ENCODE measurements at places on chromosomes 1 and 21.

DNA sequence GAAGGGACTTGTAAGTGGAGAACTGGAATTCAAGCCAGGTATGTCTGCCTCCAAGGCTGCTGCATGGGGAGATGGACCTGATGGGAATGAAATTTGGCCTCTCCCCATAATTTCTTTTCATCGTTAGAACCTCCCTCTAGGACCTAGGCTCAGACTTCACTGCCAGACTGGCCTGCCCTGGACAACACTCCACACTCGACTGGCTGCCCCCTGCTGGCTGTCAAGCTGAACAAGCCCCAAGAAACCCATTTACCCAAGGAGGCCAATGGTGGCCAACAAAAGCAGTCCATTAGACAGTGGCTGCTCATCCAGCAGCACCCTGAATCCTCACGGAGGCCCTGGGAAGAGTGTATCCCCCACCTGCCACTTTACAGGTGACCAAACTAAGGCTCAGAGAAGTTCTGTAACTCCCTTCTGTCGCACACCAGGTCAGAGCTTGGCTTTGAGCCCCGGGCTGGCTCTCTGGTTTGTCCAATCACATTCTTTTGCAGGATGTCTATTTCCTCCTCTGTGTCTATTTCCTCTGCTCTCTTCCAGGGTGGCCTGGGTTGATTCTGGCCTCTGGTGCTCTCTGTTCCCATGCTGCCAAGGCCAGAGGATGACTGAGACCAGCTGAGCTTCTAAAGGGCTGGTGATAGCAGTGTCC lies 3.8 kb downstream of the RNF186 start:
- DNase-seq, result no peak

GRCh38 chr21:39599191-39599970 lies 13.4 kb upstream of the B3GALT5 start:
- no peak for DNase-seq

DNA sequence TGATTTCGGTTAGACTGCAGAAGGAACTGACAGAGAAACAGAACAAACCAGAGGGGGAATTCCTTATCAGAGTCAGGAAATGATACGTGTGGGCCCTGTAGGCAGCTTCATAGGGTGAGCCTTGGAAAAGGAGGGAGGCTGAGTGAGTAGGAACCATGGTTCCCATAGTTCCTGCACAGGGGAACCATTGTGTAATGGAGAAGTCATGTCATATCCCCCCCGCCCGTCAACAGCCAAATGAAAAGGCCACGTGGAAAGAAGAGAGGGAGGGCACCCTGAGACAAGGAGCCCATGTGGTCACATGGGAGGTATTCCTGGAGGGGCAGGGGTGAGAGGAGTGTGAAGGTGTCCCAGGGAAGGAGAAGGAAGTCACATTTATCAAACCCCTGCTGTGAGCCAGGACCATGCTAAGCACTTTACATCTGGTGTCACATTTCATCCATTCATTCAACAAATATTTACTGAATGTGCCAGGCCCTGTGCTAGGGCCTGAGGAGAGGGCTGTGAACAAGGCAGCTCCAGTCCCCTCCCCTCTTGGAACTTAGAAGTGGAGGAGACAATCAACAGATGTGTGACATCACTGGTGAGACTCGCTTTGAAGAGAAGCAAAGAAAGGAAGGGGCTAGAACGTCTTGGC lies 15.7 kb upstream of the FGR start:
- DNase-seq, result no peak

DNA sequence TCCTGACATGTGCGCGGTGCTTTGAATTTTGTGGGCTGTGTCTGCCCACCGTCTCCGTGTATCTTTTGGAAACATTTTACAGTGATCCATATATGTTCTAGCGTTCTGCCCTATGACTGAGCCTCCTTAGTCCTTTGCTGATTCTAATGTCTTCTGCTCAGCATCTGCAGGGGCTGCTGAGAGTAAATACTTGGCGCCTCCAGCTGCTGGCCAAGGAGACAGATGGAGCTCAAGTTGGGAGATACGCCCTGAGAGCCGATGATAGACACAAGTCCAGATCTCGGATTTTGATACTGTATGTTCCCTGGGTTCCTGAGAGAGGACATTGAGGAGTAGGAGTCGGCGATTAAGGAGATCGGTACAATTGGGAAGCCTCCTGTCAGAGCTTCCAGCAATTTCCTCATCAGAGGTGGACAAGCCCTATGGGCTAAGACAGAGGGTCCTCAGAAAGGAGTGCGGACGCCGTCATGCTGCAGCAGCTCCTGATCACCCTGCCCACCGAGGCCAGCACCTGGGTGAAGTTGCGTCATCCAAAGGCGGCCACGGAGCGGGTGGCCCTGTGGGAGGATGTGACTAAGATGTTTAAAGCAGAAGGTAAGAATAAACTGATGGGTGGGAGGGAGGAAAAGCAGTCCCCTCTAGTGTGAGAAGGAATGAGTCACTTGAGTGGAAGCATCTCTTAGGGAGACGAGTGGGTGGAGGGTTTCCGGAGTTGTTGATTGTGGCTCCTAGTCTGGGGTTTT lies 390 bp downstream of the ZFP69B start:
- DNase-seq, result no peak

DNA sequence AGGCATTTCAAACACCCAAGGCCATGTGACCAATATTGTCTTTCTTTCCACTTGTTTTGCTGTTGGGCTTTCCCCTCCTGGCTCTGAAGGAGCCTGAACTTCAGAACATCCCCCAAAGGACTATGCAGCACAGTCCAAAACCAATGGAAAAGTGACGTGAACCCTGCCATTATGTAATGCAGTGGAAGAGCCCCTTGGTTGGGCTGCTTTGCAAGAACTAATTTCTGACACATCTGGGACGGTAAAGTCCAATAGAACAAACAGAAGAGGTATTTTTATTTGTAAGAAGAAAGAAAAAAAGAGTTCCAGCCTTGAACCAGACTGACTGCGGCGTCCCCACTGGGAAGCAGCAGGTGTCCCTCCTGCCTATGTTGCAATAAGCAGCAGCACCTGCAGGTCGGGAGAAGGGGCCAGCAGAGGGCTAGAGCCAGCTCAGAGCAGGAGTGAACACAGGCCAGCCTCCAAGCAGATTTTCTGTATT lies 116.7 kb downstream of the CDC7 start:
- DNase-seq, result no peak

- DNase-seq, result no peak
Observed at GRCh38 chr1:246417813-246418564, 89.1 kb downstream of the SMYD3 start.

DNA sequence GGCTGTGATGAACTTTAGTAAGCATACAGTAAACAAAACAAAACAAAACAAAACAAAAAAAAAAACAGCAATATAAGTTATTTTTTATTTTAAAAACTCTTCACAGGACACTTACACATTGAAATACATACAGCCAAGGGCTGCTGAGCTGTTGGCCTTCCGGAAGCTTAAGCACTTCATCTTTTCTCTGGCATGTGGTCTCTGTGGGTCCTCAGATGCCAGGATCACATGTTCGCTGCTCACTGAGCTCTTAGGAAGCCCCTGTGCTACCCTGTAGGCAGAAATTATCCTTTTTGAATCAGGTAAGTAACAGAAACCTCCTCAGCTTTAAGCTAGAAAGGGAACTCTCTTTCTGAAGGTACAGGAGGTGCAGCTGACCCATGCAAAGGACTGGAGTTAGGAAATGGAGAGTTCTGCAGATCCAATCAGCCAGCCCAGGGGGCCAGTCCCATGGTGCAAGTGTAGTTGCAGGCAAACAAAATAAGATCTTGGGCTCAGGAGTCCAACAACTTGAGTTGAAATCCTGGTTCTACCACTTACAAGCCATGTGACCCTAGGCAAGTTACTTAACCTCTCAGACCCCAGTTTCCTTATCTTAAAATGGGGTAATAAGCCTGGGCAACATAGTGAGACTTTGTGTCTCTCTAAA lies 22.4 kb upstream of the MED18 start:
- DNase-seq, result no peak

DNA sequence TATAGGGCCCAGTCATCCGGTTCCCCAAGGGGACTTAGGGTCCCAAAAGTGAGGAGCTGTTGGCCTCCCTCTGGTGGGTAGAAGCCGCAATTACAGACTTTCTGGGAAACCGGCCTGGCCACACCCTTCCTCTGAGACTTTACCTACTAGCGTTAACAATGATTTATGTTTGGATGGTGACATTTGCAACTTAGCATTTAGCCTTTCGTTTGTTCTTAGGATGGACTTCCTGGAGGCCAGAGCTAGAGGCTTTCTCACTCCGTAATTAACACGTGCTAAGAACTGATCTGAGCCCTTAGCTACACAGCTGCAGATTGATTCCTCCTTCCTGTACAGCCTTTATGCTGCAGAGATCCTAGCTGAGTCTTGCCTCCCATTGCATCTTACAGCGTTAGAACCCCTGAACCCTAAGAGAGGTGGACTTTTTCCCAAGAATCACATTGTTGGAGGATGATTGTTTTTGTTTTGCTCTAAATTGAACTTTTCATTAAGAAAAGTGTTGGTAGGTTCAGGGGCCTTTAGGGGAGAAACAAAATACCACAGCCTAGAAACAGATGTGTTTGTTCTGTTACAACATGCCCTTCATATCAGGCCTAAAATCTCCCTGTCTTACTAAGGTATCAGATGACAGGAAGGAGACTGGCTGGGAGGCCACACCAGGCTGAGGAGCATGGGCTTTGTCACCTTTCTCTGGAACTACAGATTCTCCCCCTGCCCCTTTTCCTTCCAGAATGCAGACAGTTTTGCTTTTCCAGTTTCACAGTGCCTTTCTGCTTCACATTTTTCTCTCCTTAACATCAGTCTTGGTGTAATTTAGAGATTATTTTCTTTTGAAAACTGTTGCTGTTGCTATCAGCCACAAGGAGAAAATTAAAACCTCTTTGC lies 1.9 kb downstream of the S100A11 start:
- peak; percentile 84 for DNase-seq

DNA sequence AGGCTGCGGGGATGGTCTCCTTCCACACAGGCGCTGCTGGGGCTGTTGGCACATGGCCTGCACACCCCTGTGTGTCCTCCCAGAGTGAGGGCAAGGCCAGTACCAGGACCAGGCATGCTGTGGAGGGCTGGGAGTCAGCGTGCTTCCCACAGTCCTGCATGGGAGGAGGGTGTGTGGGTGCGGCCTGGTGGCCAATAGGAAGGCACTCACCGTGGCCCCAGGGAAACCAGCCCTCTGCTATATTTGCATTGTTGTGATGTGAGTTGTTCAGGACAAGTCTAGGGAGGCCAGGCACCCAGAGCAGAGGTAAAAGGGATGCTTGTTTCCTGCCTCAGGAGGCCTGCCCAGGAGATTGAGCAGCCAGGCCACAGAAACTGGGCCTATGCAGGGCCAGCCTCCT lies 59.5 kb downstream of the S100B start:
- no peak for DNase-seq

GRCh38 chr1:44068442-44068921 lies 37.2 kb upstream of the SLC6A9 start:
- no peak for DNase-seq

Data from Jurkat, Clone E6-1 (cell line).